Activated CD4-positive, alpha-beta T cell treated with anti-CD3 and anti-CD28 coated beads, Interleukin-10, Interleukin-2, amounts not matched to agents 100 ng/mL and 50 ng/mL, durations not matched to agents 16 hours and 8 hours (primary cell): ENCODE measurements at places on chromosomes 3 and 15.

GRCh38 chr15:33860754-33861153 lies 107.5 kb upstream of the CHRM5 start:
- no peak for DNase-seq

DNA sequence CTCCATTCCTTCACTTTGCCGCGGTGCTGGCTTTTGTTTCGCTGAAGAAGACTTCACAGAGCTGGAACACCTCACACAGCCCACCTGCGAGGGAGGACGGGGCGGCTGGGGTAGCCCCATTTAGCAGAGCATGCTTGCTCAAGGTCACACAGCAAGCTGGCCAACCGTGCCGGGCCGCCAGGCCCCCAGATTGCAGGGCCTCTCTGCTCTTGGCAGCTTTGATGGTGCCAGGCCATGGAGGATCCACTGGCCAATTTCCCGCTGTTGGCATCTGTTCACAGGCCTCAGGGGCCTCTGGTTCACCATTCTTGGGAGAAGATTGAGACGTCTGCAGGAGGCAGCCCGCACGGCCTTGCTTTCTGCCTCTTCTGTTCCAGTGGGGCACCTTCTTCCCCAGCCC lies 77.9 kb upstream of the LINGO1 start:
- no peak for DNase-seq

DNA sequence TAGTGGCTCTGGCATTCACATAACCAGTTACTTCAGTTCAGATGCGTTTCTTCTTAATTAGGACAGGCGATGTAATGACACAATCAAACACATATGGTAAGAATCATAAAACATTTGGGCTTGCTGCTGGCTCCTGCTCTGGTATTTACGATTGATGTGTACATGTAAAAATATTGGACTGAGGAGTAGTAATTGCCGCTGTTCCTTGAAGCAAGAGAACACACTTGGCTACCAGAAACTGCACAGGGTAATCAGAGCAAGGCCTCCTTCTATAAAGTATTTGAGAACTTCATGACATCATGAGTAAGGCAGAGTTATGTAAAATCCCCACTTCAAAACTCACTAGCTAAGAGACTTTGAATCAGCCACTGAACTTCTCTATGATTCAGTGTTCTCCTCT lies 158.1 kb downstream of the SSR3 start:
- no peak for DNase-seq

- DNase-seq, result no peak
These were observed 93.7 kb downstream of the RAD18 start for GRCh38 chr3:8869613-8870012.

DNA sequence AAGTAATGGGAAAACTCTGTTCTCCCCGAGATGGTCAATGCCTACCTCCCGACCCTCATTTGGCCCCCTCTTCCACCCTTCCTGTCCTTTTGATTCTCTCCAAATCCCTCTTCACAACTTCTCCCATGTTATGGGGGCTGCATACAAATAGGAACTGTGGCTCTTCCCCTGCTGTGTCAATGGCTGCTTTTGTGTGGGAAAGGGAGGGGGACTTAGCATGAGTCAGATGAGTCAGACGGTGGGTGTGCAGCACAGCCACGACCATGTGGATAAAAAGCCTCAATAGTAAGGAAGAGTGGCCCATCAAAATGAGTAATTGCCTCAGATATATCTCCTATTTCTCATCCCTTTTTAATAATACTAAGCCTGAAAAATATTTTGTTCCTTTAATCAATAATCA lies 31.9 kb downstream of the SPATA16 start:
- DNase-seq, result no peak

GRCh38 chr3:159711560-159712333 lies 276.9 kb upstream of the IL12A start:
- no peak for DNase-seq

- DNase-seq, result no peak
These were observed 1004.1 kb downstream of the TBL1XR1 start for GRCh38 chr3:176193032-176193730.

GRCh38 chr15:79535536-79535935 lies 103.4 kb downstream of the MINAR1 start:
- no peak for DNase-seq

DNA sequence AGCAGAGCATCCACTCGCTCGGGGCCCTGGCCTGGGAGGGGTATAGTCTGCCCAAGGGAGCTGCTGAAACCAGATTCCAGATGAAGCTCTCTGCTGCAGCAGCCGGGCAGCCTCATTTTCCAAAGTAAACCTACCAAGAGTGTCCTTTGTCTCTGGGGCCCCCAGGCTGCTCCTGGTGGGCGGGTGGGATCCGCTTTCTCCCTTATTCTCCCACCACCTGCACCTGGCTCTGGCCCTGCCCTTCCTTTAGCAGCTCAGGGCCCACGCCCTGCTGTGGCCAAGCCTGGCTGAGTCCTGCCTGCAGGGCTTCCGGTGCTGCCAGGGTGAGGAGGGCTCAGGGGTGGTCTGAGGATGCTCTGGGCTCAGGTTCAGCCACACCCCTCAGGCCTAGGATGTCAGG lies 13.0 kb downstream of the SCN5A start:
- no peak for DNase-seq

GRCh38 chr15:87736891-87737389 lies 519.6 kb downstream of the NTRK3 start:
- DNase-seq, result no peak

DNA sequence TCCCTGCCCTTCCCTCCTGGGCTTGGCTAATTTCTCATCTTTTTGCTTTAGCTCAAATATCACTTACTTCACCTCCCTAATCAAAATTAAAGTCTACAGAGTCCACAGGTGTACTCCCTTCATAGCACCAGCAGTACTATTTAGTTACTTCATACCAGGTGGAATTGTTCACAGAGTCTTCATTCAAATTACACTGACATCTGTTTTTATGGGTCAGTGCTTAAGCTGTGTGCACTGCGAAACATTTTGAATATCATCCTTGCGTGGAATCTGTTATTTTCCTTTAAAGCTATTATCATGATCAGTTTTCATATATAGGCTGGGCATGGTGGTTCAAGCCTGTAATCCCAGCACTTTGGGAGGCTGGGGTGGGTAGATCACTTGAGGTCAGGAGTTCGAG lies 2.7 kb upstream of the SERF2 start:
- no peak for DNase-seq

- no peak for DNase-seq
These were observed 604.1 kb upstream of the MDFIC2 start for GRCh38 chr3:70916375-70917055.

DNA sequence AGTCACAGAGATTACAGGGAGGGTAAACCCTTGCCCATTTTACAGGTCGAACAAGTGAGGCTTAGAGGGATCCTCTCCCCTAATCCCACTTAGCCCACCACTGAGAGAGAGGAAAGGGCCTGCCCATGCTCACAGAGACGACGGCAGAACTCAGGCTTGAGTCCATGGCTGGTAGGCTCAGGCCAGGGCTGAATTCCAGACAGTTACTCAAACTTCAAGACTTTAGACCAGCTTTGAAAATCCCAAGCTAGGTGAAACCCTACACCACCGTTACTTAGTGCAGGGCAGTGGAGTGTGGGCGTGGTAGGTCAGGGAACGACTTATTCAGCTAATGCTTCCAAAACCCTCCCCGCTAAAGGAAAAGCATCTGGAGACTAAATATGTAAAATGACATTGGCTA lies 16.4 kb downstream of the GRIP2 start:
- DNase-seq, result no peak
